ENCODE measurements at places on chromosomes 2 and 18.

GRCh38 chr18:984004-984403 is 79.3 kb downstream of the ADCYAP1 start:
- no peak for DNase-seq

DNA sequence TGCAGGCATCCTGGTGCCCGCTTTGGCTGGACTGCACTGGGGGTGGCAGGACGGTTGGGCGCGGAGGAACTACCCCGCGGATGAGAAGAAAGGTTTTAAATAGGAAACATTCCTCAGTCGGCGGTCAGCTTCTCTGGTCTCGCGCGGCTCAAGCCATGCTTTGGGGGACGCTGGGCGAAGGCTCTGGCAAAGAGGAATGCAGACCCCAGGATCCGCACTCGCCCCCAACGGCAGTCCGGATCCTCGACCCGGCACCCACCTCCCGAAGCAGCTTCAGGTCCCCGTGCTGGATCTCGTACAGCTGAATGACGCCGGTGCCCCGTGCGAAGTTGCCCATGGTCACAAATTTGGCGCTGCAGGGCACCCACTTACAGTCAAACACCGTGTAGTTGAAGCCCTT is 686 bp upstream of the PNO1 start:
- DNase-seq, result no peak

DNA sequence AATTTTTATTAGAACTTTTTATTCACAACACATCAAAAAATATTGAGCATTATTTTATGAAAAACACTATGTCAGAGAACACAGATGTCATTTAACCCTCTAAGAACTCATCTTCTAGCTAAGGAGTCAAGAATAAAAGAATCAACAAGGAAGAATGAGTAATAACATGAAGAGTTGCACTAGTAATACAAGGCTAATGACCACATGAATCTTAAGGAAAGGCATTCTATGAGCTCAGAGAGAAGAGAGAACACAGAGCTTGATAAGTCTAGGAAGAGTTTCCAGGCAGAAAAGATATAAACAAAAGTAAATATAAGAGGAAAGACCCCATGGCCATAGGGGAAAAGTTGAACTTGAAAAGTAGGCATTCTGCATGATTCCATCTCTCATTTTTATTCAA is 166.5 kb downstream of the MAIP1 start:
- no peak for DNase-seq

- DNase-seq, result no peak
Measured at GRCh38 chr2:153811516-153811915, 60.2 kb upstream of the GALNT13 start.

DNA sequence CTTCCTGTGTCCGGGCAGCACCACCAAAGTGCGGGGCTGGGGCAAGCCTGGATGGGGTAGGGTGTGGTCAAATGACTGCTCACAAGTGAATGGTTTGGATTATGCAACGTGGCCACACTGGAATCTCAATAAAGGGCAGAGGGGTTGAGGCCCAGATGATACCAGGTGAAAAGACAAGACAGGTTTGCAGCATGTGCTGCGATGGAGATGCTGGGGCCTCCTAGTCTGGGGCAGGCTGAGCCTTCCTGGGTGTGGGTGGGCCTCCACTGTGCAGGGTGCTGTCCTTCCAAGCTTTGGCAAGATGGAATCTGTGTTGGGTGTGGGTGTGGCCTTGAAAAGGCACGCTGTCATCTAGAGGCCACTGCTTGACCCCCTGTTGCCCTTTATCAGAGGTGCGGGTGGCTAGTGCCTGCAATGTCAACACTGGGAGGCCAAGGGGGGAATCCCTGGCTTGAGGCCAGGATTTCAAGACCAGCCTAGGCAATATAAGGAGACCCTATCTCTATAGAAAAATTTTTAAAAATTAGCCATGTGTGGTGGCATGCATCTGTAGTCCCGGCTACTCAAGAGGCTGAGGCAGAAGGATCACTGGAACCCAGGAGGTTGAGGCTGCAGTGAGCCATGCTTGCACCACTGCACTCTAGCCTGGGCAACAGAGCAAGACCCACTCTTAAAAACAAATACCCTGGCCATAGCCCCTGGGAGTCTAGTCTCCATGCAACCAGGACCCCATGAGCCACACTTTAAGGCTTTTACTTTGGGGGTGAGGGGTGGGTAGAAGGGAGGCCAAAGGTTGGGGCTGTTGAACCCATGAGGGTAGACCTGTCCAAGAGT is 13.8 kb downstream of the RRM2 start:
- no peak for DNase-seq

GRCh38 chr2:128374001-128374710 is 55.5 kb upstream of the HS6ST1 start:
- no peak for DNase-seq

GRCh38 chr2:57876313-57876712 is 170.3 kb upstream of the VRK2 start:
- no peak for DNase-seq

DNA sequence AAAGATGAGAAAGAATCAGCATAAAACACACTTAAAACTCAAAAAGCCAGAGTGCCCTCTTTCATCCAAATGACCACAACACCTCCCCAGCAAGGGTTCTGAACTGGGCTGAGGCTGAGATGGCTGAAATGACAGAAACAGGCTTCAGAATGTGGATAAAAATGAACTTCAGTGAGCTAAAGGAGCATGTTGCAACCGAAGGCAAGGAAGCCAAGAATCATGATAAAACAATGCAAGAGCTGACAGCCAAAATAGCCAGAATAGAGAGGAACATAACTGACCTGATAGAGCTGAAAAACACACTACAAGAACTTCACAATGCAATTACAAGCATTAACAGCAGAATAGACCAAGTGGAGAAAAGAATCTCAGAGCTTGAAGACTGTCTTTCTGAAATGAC is 12.2 kb upstream of the PSMA8 start:
- no peak for DNase-seq

DNA sequence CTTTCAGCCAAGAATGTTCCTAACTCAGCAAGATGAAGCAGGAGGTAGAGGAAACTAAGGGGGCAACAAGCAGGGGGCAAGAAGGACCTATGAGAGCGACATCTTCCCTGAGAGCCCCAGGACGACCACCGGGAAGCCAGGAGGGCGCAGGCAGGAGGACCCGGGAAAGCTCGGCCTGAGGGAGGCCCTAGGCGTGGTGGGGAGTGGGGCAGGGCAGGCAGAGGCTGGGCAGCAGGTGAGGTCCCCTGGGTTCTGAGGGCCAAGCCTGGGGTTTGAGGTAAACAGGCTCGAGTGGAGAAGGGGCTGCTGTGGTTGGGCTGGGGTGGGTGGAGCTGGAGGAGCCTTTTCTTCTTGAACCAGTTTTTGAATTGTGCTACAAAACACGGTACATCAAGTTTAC is 1.3 kb upstream of the ALPI start:
- DNase-seq, result no peak

- no peak for DNase-seq
Measured at GRCh38 chr2:85854166-85854509, 34.7 kb downstream of the ST3GAL5 start.

Data from CD8-positive, alpha-beta T cell (primary cell).